A549 treated with GW870086 at 1 μM for 4 hours (cell line): ENCODE measurements at places on chromosomes 3 and 15. TPM values are rescaled to one million over a fixed set of nuclear protein-coding genes. Genes with fewer than 3 reads are reported as not detected.

Gene POLQ
- total RNA-seq: 5.9 to 7.5 TPM (median 6.6 TPM) in 5 replicates

Gene HHLA2
- total RNA-seq: 0.08 to 0.21 TPM in 2 of 5 replicates, not detected in the others

Gene BBX
- 10.4 to 20.8 TPM (median 16.2 TPM) in 5 replicates for total RNA-seq

Gene EPM2AIP1
- total RNA-seq: 5.2 to 6.4 TPM (median 6.0 TPM) in 5 replicates

Gene CYP8B1
- not detected in 5 replicates for total RNA-seq

Gene NPAP1
- total RNA-seq: not detected in 5 replicates

Gene SLC27A2
- 26.6 to 32.2 TPM (median 29.2 TPM) in 5 replicates for total RNA-seq

Gene MAP2K1
- 69.5 to 120 TPM (median 116 TPM) in 5 replicates for total RNA-seq
